ENCODE measurements at places on chromosomes 3 and 15.

DNA sequence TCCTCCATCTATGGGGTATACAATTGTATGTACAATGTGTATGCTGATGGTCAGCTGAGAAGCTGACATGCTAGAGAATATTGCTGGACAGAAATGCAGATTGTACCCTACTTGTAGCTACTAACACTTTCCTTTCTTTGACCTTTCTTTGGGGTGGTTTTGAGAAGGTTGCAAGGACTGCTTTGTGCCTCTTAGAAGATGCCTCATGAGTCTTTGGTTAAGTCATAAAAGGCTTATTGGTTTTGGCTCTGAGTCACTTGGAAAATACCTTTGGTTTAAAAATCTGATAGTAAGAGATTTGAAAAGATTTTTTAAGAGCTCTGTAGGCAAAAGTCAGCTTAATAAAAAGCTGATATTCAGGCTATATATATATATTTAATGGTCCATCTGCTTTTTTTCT lies 71.5 kb downstream of the ZMAT3 start:
- no peak for DNase-seq

GRCh38 chr3:134300520-134300919 lies 49.9 kb upstream of the RYK start:
- DNase-seq = no peak

DNA sequence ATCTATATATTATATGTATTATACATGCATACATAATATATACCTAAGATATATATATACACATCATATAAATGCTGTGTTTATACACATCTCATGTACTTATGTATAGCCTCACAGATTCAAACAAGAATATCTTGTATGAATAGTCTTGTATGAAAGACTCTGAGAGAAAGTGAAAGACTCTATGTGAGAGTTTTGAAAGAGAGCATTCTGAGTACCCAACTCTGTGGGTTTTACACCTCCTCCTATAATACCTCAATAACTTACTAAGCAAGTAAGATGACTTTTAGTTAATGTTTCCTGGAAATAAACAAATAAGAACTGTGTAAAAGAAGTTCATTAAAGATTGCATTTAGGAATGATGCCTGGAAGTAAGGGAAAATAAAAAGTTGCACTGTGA lies 108.1 kb upstream of the GMNC start:
- no peak for DNase-seq

- DNase-seq = no peak
Observed at GRCh38 chr15:94206463-94207167, 24.7 kb upstream of the MCTP2 start.

DNA sequence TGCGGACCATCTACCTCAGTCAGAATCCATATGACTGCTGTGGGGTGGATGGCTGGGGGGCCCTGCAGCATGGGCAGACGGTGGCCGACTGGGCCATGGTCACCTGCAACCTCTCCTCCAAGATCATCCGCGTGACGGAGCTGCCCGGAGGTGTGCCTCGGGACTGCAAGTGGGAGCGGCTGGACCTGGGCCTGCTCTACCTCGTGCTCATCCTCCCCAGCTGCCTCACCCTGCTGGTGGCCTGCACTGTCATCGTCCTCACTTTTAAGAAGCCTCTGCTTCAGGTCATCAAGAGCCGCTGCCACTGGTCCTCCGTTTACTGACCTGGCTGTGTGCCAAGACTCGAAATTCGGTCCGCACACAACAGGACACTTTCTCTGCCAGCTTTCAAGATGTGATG lies 21.9 kb downstream of the NRROS start:
- no peak for DNase-seq

- DNase-seq = peak; percentile 23
Observed at GRCh38 chr3:56800832-56801661, 702 bp downstream of the ARHGEF3 start.

DNA sequence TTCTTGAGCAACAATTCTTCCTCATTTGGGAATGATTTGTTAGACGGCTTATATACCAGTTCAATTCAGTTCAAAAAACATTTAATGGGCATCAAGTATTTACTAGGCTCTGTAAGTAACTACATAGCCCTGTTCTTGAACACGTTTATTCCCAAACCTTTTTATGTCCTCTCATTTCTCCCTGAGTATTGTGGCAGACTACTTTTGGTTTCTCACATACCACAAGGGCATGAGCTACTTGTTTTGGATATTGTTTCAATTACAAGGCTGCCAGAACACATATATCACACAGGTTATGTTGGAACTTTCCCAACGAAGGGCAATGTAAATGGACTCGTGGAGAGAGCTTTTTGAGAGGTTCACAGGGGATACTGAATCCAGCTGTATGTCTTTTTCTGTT lies 363.8 kb upstream of the NAALADL2 start:
- no peak for DNase-seq

- no peak for DNase-seq
Observed at GRCh38 chr3:132401255-132401654, 16.0 kb upstream of the DNAJC13 start.

DNA sequence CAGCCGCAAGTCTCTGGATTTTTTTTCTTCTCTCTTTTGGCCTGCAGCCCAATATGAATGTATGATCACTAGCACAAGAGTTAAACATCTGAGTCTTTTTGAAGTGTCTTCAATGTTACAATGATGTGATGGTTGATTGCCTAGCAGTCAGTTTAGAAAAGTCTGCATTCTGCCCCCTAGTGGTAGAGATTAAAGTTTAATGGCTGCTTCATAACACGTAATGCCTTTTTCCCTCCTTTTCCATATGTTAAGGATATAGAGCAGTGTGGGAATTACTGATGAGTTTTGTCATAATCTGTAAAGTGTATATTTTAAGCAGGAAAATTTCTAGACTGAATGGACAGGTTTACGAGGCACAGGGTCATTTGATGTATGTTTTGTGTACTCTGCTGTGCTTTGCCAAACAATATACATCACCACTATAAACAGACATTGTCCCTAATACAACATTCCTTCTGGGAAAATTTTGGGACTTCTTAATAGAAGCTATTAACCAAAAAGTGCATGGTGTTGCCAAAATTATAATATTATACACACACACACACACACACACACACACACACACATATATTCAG lies 1038.5 kb upstream of the NR2F2 start:
- no peak for DNase-seq

DNA sequence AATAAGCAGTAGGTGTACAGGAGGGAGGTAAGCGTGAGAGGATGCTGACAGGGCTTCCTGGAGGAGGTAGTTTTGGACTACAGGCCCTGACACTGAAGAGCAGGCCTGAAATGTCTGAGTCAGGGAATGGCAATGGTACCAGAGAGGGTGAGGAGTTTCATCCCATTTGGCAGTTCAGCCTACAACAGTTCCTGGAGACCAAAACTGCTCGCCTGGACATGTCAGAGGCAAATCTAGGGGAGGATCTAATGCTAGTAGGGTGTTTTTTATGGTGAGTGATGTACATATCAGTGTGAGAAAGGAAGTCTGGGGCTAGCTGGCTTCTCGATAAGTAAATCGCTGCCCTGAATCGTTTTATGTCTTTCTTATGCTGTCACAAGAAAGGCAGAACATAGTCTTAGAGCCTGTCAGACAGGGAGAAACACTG lies 13.8 kb upstream of the TNFSF10 start:
- no peak for DNase-seq

DNA sequence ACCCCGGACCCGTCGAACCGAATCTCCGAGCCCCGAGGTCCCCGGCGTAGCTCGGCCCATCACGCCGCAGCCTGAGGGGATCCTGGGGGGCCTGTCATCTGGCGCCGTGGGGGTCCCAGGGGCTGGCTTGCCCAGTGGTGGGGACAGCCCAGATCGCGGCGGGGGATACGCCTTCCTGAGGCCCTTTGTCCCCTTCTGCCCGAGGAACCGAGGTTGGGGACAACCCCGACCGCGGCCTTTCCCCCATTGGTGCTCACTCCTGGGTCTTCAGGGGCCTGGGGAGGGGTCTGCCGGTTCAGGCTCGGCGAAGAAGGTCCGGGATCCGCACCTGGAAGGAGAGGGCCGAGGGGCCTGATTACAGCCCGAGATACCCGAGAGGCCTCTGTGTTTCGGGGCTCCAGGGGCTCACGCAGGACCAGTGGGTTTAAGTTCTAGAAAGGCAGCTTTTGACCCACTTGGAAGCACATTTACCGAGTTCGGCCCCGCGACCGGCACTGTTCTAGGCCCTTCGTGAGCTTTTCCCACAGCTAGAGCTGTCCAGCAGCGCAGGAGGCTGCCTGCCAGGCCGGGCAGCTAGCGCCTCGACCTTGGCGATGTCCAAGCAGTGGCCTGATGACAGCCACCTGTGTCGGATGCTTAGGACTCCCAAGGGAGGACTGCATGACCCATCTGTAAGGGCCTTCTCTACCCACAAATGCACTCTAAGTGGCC lies 504 bp downstream of the ABHD2 start:
- peak; percentile 4 for DNase-seq

GRCh38 chr3:134075846-134076245 lies 46.1 kb upstream of the SLCO2A1 start:
- DNase-seq = no peak

- no peak for DNase-seq
Observed at GRCh38 chr3:32048487-32049182, 57.8 kb upstream of the GPD1L start.

DNA sequence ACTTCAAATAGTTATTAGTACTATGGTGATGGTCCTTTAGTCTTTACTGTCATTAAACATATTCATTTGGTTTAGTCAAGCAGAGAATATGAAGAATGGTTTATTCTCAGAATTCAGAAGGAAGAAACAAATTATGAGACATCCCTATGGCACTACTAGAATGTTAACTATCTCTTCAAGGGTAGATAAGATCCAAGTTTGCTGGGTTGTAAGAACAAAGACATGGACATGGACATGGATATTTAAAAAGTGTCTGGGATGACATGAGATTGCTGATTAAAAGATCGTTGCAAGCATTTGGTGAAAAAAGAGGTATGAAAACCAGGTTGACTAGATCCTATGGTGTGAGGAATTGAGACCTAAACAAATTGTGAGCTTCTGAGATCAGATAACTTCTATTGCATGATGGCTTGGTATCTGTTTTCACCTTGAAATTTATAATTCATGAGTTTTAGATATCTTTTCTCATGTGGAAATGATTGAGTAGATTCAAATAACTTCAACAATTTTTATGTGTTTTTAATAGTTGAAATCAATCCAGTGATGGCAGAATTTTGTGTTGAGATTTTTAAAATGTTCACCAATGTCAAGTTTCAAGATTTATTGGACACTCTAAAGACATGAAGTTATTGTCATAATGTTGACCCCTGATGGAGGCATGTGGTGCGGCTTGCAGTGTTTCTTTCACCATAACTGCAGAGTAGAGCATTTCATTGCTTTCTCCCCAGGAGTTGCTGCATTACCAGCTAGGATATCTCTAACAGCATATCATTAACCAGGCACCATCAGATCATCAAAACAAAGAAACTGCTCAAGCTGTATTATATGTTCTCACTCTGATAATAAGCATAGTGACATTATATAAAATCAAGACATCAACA lies 72.6 kb downstream of the NAALADL2 start:
- DNase-seq = no peak

DNA sequence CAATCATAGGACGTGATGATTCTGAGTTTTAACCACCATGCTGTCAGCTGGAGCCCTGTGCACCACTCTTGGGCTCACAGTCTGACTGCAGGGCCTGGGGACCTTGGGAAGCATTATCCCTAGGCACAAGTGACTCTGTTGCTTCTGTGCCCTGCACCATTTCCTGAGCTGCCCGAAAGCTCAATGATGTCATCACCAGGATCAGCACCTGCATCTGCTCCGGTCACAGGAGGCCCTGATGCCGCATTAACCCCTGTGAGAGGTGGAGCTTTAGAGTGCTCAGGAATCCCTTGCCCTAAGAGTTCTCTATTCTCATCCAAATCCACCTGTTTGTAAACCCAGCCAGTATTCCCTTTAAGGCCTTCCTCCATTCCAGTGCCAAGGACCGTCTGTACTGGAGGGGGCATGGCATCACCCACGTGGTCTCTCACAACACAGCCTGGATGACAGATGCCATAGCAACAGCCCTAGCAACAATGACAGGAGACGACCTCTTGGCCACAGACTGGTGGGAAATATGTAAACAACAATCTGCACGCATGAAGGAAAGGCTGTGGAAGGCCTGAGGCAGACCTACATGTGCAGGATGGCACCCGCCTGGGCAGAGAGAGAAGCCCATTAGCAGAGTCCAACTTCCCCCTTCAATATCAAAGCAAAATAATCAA lies 37.9 kb downstream of the NTRK3 start:
- DNase-seq = no peak

DNA sequence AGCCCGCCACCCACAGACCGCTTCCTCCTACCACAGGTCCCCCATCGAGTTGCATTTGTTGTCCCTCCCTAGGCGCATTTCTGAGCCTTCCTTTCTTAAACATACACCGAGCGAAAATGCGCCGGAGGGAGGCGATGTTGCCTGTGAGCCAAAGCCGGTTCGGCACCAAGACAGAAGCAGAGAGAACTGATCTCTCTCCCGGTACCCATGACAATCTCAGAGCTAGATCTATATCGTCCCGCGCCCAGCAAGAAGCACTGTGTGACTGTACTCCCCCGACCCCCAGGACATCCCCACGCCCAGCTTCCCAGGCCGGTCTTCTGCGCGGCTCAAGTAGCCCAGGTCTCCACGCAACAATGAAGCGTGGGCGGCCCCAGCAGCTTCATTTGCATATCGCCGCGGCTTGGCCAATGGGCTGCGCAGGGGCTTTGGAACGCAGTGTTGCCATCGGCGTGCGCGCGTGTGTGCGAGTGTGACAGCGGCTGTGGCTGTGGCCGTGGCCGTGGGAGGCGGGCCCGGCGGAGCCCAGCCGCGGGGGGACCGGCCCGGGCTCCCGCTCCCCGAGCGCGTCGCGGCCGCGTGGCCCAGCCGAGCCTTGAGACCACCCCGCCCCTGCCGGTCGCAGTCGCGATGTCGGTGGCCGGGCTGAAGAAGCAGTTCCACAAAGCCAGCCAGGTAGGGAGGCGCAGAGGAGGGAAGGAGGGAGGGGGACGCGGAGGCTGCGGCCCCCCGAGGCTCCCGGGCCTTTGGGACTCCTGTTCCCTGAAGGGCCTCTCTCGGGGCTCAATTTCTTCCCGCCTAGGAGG lies at the start of gene SH3GL3:
Gene SH3GL3, plus strand, starts transcription at position 438 of the 806 bp plus-strand sequence. Its CDS starts 193 bp downstream, at position 631.
- DNase-seq = no peak

- DNase-seq = no peak
Observed at GRCh38 chr3:126569390-126569975, 10.8 kb upstream of the C3orf22 start.

DNA sequence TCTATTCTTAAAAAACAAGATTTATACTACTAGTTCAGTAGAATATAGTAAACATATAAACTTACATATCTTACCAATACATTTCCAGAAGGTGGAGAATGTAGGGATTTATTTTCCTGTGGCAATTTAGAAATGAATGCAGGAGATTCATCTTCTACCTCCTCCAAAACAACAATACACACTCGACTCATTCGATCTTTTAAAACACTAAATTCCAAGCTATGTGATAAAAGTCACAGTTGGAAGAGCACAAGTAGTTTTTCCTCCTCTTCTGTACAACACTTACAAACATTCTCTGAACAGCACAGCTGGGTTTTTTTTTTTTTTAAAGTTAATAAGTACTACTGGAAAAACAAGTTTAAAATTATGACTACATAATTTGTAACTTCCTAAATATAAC lies 1.4 kb downstream of the ANKRD28 start:
- DNase-seq = no peak

- DNase-seq = no peak
Observed at GRCh38 chr3:98814817-98815420, 51.8 kb downstream of the ST3GAL6 start.

- DNase-seq = no peak
Observed at GRCh38 chr3:152177757-152178156, 91.0 kb upstream of the MBNL1 start.

GRCh38 chr15:93899817-93900216 lies 331.5 kb upstream of the MCTP2 start:
- no peak for DNase-seq

All from activated gamma-delta T cell treated with Interleukin-2 at 50 U/mL for 16 hours (primary cell).